ENCODE measurements at places on chromosomes 6 and 20.

GRCh38 chr6:74805916-74806696 lies 399.7 kb downstream of the COL12A1 start:
- no peak for DNase-seq

DNA sequence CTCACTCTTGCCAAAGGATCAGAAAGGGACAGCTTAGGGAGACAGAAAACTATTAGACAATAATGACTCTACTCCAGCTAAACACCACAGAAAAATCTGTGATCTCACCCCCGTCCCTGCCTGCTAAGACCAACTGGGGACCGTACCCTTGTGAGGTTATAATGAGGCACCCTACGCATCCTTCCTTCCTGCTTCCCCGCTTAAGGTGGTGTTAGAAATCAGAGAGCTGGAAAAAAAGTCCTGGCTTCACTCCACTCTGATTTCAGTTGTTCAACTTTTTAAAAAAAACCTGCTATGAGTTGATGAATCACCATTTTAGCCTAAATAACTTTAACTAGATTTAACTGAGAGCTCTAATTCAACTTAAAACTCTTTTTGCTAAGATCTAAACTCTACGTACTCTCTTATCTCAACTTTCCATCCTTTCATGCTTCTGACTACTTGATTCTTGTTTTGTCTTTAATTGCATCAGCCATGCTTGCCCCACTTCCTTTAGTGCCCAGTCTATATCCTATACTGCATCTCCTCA lies 35.8 kb upstream of the TMEM14A start:
- no peak for DNase-seq

DNA sequence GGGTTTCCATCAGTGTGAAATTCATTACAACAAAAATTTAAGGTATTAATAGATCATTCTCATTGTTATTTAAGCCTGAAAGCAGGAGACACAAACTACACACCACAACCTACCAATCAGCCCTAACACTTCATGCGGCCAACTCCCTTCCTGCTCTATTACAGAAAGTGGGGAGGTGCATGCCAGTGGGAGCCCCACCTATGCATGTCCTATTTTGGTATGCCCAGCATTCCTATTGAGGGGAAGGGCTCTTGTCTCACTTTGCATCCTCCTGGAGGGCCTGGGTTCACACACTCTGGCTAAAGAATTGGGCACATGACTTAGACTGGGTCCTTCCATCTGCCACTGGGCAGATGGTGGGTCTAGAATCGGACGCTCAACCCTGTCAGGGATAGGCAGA lies 450.0 kb downstream of the PTPRT start:
- no peak for DNase-seq

- no peak for DNase-seq
Measured at GRCh38 chr6:13763740-13764381, 50.5 kb downstream of the MCUR1 start.

DNA sequence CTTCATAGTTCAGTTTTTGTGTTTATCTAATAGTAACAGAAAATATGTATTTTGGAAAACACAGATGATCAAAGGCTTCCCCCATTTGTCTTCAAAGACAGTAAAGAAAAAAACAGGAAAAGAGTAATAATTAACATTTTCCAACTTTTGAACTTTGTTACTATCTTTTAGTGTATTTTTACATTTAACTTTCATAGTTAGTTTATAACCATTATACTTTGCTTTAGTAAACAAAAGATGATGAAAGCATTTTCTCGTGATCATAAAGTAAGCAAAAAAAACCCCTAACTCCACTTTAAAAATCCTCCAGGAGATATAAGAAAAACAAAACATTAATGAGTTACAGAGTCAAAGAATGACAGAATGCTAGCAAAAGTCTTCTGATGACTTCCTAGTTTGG lies 13.6 kb upstream of the GPRC6A start:
- no peak for DNase-seq

GRCh38 chr6:98904096-98904495 lies 43.6 kb downstream of the FBXL4 start:
- DNase-seq = no peak

GRCh38 chr6:79706527-79706926 lies 75.4 kb downstream of the SH3BGRL2 start:
- no peak for DNase-seq

- DNase-seq = peak; percentile 72
Measured at GRCh38 chr6:151389618-151390275, 1.6 kb downstream of the ZBTB2 start.

DNA sequence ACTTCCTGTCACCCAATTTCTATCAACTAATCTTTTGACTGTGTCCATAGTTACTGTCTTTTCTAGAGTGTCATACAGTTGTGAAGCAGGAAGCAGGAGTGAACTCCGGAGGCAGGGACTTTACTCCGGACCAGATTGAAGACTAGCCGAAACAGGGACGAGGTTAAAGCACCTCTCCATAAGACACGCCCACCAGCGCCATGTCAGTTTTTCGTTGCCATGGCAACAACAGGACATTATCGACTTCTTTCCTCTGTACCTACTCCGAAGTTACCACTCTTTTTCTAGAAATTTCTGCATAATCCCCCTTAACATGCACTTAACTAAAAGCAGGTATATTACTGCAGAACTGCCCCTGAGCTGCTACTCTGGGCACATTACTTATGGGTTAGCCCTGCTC lies 25.2 kb downstream of the TRIM38 start:
- no peak for DNase-seq

DNA sequence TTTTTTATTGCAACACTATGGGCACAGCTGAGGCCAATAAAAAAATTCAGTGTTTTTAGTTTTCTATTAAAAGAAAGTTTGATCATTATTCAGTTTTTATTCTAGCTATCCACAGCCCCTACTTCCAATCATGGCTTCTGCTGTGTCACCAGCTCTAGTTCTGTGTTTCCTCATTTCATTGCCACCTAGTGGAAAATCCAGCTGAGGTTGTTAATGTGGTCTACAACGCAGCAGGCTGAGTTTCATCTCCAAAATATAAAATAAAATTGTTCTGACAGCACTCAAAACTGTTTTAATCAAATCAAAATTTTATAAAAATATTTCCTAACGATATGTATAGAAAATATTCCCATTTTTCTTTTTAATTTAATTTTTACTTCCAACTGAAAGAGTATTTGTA lies 13.6 kb downstream of the COL9A1 start:
- peak; percentile 30 for DNase-seq

GRCh38 chr20:37436527-37437186 lies 84.4 kb upstream of the NNAT start:
- DNase-seq = no peak

DNA sequence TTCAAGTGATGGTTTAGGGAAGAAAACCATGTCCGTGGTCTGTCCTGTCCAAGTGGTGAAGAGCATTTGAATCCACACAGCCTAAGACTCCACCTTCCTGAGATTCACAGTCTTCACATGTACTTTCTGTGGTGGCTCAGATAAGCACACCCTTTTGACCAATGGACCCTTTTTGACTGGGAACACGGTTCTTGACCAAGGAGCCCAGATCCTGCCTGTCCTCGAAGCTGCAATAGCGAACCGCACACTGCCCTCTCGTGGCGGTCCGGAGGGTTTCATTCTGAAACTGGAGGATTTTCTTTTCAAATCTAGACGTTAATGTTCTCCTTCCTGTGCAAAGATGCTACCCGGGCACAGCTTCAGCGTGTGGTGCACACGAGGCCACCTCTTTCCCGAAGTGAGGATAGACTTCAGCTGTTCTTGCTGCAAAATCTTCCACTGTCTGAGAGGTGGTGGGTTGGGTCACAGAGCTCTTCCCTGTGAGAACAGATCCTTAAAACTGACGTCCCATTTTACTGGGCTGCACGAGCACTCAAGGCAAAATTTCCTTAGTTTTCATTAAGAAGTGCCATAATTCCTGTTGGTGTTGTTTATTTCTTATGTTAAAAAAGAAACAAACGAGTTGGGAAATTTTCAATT lies 90.5 kb downstream of the SYNJ2 start:
- DNase-seq = peak; percentile 75

GRCh38 chr6:105301072-105301503 lies 101.8 kb downstream of the PREP start:
- no peak for DNase-seq

DNA sequence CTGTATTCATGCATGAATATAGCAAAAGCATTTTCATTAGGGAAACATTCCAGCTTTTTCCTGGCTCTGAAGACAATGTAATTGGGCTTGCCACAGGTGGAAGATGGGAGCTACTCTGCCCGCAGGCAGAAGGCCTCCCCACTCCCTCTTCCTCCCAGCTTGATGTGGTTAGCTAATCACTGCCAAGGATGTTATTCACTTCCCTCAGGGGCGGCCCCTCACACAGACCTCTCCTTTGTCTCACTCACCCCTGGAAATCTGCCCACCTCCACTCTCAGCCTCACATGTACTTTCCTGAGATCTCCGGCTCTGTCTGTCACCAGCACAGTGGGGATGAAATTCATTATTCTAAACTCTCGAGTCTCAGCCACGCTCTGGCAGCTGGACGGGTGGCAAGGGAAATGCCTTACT lies 100.7 kb downstream of the ANKRD60 start:
- no peak for DNase-seq

DNA sequence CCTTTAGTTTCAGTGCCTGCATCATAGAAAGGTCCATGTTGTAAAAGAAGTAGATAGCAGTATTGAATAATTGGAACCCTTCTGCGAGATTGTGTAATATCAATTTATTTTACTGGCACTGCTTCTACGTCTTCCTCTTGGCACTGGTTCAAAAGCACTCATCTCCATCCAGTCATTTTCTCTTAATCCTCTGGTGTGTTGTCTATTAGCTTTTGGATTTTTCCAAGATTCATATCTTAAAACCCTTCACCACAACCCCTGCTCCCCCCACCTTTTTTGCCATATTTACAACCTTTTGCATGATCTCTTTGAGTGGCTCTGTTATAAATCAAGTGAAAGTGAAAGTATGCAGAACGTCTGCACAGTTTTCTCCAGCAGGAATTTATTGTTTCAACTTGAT lies 76.6 kb upstream of the HSF2 start:
- DNase-seq = no peak

DNA sequence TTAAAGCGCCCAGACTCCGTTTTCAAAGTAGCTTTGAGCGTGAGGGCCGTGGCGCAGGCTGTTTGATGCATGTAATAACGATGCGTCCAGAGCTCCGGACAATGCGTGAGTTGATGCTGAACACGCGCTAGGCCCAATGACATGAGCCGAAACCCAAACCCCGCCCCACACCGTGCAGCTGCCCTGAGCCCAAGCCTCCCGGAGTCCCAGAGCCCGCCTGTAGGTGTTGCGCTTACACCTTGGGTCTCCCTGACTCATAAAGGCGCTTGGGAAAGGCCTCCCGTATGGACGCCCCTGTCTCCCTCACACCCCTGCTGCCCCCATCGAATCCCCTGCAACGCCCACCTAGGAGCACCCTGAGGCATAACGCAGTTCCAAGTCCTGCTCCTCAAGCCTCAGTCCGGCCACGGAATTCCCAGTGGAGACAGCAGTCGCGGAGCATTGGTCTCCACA lies 87.6 kb downstream of the ERMARD start:
- no peak for DNase-seq

GRCh38 chr6:133966654-133967329 lies 13.8 kb downstream of the TBPL1 start:
- DNase-seq = no peak

DNA sequence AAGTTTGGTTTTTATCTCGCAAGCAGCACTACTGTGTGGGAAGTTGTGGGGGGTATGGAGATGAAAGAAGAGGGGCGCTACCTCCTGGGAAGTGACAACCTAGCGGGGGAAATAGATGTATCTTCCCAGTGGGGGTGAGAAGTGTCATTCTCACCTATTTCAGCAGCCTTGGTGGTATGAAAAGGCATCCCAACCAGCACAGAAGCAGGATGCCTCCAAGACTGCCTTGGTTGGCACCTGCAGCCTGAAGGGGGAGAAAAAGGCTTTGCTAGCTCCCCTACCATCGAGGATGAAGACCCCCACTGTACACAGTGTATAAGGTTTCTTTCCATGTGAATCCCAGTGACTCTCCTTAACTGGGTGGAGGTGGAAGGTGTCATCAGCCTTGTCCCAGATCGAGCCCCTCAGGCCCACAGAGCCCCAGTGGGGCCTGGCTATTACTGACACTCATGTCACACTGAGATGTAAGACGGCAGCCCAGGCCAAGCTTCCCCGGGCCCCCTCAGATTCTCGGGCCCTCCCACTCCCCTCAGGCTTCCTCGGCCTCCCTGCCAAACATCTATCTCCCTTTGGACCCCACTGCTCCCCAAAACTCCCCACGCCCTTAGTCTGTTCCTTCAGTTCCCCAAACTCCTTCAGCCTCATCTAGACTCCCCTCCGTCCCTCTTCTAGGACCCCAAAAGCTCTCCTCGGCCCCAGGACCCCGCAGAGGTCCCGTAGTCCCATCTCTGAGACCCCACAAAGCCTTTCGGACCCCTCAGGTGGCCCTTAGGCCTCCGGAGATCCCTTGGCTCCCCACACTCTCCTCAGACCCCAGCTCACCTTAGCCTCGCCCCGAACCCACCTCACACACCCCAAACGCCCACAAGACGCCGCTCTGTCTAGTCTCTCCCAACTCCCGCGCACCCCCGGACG lies 688 bp downstream of the COMMD7 start:
- no peak for DNase-seq

DNA sequence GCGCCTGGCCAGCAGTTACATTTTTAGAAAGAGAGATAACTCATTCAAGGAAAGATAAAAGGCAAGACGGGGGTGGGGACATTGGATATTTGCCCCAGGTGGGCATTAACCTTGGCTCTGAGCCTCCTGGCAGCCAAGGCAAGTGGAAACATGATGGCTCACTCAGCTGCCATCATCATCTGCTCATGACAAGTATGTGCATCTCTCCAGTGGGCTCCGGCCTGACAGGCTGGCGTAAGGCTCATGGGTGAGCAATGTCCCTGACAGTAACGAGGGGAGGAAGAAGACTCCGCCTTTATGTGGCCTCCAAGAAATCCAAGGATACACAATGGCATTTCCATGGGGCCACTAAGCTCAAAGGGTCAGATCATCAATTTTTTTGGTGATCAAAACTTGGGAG lies 13.3 kb downstream of the ANKRD60 start:
- DNase-seq = no peak

- DNase-seq = no peak
Measured at GRCh38 chr6:63121166-63121565, 90.1 kb upstream of the FKBP1C start.

- peak; percentile 3 for DNase-seq
Measured at GRCh38 chr6:1381481-1382330, 7.7 kb upstream of the FOXF2 start.

DNA sequence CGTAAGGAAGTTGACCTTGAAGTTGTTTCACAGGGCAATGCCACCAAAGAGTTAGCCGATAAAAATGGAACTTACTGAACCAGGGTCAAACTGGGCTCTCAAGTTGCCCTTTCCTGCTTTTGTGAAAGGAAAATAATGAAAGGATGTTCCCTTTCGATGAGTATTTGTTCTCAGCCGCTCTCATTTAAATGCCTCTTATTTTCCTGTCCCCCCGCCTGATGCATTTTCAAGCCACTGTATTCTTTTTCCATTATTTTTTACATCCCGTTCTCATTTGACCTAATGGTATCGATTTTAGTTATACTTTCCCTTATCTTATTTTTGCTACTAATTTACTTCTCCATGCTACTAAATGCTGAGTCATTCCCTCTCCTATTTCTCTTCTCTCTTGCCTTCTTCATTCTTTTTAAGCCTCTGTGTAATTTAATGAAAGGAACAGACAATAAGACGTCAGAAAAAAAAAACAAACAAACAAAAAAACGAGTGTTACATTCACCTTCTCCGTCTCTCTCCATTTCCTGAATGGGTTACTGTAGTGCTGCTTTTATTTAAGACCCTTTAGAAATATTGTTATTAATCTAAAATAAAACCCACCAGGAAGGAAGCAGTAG lies 655 bp upstream of the NDUFAF4 start:
- no peak for DNase-seq

Data from hippocampal formation (tissue), 2 donors.